ENCODE measurements at places on chromosomes 1 and 21.
A peak's percentile ranks its signal among the peaks of the same experiment; 100 is the strongest.

DNA sequence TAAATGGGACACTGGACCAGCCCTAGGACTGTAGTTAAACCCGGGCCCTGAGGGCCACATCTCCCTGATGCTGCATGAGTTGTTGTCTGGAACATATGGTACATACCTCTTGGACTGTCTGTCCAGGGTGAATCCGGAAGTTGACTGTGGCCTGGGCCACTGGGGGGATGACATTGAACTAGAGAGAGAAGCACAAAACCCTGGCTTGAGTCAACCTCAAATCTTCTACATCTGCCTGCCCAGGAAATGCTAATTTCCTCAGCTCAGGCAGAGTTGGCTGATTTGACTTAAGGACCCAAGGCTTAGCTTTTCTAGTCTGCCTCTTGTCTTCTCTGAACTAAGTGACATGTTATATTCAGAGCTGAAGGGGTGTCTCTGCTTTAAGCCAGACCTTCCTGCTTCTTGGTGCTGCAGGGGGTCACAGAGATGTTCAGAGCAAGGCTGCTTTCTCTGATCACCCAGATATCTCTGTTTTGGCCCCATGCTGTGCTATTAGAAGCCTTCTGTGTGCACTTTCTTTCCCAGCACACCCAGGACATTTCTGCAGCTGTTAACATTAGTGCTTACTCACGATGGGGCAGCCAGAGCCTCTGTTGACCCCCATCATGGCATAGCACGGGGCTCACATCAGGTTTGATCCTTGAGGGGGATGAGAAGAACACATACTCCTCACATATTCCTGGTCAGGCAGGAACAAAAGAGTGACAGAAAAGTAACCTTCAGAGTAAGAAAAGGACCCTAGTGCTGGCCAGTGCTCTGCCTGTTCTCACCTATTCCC, 9.6 kb downstream of the PM20D1 start:
- peak; percentile 16 for DNase-seq

GRCh38 chr1:13584876-13585611, 1.4 kb downstream of the PDPN start:
- no peak for DNase-seq

DNA sequence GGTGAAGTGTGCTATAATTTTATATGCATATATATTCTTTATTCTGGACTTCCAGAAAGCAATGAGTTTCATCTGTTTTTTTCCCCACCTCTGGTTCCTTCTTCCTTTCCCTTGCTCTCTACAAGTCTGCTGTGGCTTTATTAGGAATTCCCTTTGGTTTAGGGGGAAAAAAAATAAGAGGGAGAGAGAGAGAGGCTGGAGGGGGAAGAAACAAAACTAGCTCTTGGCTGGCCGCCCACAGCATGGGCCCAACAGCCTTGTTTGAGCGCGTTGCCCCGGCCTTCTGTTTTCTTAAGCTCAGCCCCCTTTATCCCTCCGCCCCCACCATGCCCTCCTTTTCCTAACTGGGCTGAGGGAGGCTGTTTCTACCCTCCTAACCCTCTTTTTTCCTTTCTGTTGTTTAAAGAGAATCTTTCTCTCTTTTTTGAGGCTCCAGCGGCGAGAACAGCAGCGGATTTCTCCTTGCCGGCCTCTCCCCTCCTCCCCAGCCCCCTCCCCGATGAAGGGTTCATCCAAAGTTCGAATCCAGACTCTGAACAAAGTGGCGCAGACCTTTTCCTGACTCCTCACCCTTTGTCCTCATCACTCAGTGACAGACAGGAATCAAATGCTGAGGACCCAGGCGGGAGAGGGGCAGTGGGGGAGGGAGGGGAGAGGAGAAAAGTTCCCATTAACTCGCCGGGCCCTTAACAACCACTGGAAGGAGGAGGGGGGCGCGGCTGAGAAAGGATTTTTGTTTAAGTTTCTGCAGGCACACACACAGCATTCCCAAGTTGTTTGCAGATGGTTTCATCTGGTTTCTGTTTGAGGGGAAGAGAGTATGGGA, 29.7 kb downstream of the PBX1 start:
- peak; percentile 94 for DNase-seq

GRCh38 chr1:151060007-151060656, at the start of gene MLLT11:
Gene MLLT11, plus strand, starts transcription at chr1:151060397. Its CDS starts 6,828 bp downstream, at chr1:151067225.
- peak; percentile 94 for DNase-seq

DNA sequence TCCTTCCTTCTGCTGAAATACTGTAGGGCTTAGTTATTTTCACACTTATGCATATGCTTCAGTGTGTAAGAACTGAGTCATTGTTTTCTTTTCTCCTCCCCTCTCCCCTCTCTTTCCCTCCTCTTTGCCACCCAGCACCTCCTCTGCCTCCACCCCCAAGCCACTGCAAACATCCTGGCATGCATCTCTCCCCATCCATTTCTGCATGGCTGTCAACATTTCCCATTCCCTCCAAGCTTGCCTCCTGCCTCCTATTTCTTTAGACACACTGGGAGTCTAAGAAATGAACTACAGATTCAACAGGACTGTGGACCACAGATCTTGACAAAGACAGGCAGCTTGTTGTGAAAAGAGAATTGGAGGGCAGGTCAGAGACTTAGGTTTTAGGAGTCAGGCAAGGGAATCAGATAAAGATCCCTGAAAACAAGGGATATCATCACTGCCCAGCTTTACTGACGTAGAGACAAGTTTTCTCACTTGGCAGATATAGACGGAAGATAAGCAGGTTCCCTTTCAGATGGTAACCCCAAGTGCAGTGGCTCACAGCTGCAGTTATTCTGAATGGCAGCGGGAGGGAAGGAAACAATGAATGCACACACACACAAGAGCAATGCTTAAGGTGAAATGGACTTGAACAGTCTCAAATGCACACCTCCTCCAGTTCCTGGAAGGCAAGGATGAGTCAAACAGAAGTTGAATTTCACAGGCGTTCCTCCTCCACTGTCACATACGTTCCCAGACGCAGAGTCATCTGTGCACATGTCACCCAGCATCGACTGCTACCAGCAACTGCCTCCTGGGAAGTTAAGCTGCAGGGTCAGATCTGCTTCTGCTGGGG, 56.1 kb downstream of the HIVEP3 start:
- DNase-seq = no peak

DNA sequence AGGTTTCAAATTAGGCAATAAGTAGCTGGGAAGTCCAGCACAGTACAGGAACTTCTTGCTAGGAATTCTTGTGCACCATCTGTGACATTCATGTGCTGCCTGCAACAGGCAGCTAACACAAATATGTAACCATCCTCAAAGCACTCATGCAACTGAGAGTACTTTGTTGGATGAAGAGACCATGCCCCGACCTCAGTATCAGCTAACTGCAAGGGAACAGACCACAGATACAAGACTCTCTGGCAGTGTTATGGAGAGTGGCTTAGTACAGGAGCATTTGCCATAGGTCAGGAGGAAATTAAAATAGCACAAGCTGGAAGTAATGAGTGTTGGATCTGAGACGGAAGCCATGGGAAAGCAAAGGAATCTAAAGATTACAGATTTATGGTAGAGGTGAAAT, 123.6 kb downstream of the LRRC53 start:
- DNase-seq = no peak

DNA sequence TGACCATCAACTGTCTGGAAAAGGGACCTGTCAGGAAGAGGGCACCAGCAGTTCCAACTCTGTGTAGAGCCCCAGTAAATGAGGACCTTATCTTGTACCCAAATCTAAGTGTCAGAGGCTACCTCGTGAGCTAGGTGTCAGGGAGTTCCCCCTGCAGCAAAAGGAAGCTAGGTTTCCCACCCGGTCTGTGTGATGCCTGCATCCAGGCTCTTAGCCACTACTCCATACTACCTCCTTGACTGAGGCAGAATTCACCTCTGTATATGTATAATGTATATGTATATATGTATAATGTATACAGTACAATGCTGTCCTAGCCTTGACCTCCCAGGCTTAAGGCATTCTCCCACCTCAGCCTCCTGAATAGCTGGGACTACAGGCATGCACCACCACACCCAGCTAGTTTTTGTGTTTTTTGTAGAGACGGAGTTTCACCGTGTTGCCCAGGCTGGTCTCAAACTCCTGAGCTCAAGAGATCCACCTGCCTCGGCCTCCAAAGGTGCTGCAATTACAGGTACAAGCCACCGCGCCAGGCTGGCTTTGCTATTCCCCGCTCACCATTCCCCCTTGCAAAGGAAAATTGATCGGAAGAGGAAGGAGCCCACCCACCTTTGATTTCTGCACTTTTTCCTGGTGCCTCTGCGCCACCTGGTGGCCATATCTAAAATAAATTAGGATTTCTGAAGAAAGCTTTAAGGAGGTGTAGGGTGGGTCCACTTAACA, 15.7 kb upstream of the LUZP1 start:
- DNase-seq = peak; percentile 85

DNA sequence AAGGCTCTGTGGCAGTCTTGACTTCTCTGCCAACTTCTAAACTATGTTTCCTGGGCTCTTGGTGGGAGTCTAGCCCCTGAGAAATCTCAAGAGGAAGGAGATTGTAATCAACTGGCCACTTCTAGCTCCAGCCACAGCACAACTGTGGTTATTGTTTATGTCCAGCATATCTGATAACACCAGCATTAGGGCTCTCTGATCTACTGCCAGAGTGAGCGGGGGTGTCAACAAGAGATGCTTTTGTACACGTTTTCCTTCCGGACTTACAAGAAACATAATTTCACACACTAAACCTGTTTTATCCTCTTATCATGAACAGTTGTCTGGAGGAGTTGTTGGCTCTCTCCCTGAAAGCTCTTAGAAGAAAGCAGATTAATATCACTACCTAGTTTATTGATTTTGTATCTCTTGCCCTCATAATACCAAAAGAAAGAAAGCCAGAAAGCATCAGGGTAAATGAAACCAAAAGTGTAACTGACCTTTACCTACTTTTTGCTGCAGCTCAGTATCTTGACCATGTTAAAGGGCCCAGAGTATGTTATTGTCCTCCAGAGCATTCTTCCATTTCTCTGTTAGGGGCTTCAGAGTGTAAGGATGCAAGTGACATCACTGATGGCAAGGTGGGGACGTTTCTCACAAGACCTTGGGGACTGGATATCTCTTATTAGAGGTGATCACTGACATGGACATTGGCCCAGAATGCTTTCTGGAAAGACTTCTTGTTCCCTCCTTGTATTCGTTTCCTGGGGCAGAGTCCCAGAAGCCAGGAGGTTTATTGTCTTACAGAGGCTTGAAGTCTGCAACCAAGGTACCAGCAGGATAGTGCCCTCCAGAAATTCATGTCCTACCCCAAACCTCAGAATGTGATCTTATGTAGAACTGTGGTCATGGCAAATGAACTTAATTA, 9.6 kb upstream of the SH2D1B start:
- no peak for DNase-seq

- no peak for DNase-seq
These were observed 19.9 kb downstream of the ABCA4 start for GRCh38 chr1:94100785-94101612.

- peak; percentile 57 for DNase-seq
These were observed 2.0 kb upstream of the MARCKSL1 start for GRCh38 chr1:32337855-32338636.

DNA sequence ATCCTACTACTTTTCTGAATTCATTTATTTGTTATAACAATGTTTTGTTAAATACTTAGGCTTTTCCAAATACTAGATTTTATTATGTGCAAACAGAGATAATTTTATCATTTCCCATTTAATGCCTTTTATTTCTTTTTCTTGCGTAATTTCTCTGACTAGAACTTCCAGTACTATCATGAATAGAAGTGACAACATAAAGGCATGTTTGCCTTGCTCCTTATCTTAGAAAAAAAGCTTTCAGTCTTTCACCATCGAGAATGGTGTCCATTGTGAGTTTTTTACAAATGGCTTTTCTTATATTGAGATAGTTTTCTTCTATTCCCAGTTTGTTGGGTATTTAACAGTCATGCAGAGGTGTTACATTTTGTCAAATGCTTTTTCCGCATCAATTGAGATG, 453.1 kb upstream of the ZP4 start:
- DNase-seq = no peak

DNA sequence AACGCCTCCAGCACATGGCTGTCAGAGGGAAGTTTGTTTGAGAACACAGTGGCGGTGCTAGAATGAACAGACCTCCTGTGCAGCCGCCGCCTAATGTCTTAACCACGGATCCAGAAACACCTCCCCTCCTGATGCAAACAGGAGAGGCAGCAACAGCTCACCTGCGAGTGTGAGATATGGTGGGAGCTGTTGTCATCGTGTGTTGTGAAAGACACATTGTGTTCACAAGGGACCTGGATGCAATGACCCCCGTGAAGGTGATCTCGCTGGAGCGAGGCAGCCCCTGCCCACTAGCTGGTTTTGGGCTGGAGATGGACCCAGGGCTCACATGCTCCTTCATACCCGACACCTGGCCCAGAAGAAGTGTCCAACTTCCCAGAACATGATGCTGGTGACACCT, 315.3 kb upstream of the C1orf174 start:
- no peak for DNase-seq

GRCh38 chr21:37383086-37383485, 16.5 kb downstream of the DYRK1A start:
- peak; percentile 40 for DNase-seq

GRCh38 chr1:75768016-75768415, 18.0 kb upstream of the RABGGTB start:
- no peak for DNase-seq

DNA sequence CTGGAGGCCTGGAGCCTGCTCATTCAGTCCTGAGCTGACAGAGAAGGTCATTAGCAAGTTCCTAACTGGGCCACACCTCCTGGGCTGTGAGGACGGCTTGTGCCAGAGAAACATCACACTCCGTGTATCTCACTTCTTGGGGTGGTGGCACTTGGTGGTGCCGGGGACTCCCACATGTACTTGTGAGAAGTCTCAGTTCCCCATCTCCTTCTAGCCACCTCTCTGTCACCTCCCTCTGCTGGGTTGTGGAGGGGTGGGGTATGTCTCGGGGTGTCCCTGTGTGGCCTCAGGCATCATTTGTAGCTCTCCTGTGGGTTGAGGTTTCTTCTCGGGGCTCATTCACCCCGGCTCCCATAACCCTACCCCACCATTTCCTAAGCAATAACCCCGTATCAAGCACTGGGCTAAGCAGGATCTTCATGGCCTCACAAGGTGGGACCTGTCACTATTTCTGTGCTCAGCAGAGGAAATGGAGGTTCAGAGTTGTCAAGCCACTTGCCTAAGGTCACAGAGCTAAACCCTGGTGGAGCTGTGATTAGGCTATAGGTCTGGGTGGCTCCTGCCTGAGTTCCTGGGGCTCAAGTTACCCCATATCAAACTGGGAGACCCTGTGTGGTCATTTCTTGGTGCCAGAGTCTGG, 62.5 kb downstream of the UBIAD1 start:
- no peak for DNase-seq

DNA sequence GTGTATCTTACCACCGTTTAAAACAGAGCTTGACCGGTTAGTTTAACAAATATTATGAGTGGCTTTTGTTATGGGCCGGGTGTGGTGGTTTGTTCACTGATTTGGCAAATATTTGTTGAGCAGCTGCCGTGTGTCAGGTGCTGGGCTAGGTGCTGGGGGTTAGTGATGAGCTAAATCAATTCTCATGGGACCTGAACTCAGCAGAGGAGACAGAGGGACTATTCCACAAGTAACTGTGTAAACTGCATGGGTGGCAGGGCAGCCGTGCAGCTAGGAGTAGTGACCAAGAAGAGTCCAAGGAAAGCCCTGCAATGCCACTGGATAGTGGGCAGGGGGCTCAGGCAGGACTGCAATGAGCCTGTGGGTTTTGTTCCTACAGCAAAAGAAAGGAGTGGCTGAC, 11.2 kb upstream of the C2CD2 start:
- no peak for DNase-seq

- DNase-seq = no peak
These were observed 17.9 kb downstream of the PROX1 start for GRCh38 chr1:214005708-214006107.

Data from neural progenitor cell (in vitro differentiated cells).